ENCODE measurements at places on chromosomes 16 and 17. TPM values are rescaled to one million over a fixed set of nuclear protein-coding genes. Genes with fewer than 3 reads are reported as not detected.

Gene ATXN2L
- polyA plus RNA-seq: 131 TPM

Gene TBC1D3G
- not detected for polyA plus RNA-seq

Gene KRTAP9-8
- not detected for polyA plus RNA-seq

Gene PKMYT1
- polyA plus RNA-seq: 180 TPM

Gene TEX14
- polyA plus RNA-seq: 0.83 TPM

Gene PPM1E
- 5.0 TPM for polyA plus RNA-seq

Gene ABCC3
- polyA plus RNA-seq: 0.22 TPM

All from H1 (cell line).